ENCODE measurements at places on chromosomes 4 and X. TPM values are rescaled to one million over a fixed set of nuclear protein-coding genes. Genes with fewer than 3 reads are reported as not detected.
A peak's percentile ranks its signal among the peaks of the same experiment; 100 is the strongest.

Gene RNF212
- total RNA-seq, result 0.62 TPM

Gene FGF13
- 0.59 TPM for total RNA-seq

Gene CTAG2
- not detected for total RNA-seq

Gene CLDN22
- total RNA-seq, result not detected

Gene CLGN
- 91.1 TPM for total RNA-seq

Gene TET2
- total RNA-seq, result 15.4 TPM

Gene MSANTD1
- 0.45 TPM for total RNA-seq

Gene SULT1B1
- total RNA-seq, result 0.57 TPM

Gene PDLIM3
- 123 TPM for total RNA-seq

Gene BEX2
- 1.3 TPM for total RNA-seq

Gene DDX53
- not detected for total RNA-seq

Gene PRDM8
- total RNA-seq, result 1.0 TPM

Gene SSX1
- not detected for total RNA-seq

Gene SLC10A7
- 4.5 TPM for total RNA-seq

DNA sequence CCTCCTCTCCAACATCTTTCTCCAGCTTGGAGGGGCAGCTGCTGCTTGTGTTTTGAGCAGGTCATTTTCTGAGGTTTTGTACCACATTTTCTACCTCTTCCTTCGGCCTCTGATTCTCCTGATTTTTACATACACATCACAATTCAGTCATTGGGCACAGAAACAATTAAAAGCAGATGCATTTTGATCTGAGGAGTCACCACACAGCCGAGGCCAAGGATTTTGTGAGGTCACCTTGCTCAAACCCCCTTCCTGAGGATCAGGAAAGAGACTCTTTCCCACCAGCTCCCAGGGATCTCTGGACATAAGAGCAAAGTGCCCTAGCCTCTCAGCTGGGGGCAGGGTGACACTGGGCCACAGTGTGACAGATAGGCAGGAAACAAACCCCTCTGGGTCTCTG is 5.4 kb upstream of the FATE1 start:
- no peak for DNase-seq

DNA sequence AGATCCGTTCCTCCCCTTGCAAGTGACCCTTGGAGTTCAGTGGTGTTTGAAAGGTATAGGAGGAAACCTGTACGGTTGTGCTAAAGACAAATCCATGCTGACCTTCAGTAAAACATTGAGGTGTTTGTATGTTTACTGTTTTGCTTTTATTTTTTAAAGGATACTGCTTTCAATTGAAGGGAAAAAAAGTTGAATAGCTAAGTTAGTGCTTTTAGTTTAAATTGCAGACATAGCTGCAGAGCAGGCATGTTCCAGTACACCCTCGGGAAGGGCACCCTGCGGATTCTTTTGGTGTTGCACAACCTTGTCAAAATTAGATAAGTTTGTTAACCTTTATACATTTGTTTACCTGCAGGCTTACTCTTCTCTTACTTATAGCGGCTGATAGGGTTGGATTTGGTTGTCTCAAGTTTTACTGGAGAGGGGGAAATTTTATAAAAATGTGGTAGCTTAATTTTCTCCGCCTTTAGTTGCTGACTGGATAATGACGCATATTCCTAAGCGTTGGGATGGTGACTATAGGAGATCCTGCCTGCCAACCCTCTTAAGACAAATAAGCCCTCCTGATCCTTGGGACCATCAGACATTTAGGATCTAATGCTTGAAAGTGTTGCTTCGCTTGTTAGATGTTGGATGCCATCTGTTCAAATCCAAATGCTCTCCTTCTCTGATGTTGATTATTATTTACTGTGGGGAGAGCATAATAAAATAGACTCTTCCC is 2.0 kb downstream of the RAPGEF2 start:
- DNase-seq, result no peak

GRCh38 chrX:40298572-40299479 is 201.1 kb upstream of the BCOR start:
- no peak for DNase-seq

DNA sequence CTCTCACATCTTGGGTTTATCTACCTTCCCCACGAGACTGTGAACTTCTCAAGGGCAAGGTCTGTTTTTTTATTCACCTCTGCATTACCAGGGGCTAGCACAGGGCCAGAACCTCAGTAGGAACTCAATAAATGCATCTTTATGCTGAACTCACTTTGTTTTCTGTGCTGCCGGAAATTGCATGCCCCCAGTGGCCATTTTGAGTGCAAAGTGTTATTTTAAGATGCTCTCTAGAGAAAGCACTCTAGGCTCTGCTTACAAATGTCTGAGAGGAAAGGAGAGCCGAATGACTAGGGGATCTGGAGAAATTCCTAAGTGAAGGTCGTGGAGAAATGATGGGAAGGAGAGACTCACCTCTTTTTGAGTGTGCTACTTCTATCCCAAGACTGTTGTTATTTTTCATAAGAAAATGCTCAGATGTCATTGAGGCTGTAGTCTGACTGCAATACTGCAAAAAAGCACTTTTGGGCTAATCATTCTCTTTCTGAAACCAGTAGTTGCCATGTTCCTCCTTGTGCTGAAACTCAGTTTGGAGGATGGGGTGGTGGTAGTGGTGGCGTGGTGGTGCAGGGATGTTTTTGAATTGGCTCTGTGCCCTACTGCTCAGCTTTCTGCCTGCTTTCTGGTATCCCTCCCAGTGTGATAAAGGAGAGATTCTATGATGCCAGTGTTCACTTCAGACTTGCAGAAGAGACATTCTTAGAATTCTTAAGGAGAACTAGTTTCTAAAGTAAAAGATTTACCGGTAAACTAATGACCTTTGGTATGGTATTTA is 41.3 kb downstream of the DOCK11 start:
- DNase-seq, result no peak

DNA sequence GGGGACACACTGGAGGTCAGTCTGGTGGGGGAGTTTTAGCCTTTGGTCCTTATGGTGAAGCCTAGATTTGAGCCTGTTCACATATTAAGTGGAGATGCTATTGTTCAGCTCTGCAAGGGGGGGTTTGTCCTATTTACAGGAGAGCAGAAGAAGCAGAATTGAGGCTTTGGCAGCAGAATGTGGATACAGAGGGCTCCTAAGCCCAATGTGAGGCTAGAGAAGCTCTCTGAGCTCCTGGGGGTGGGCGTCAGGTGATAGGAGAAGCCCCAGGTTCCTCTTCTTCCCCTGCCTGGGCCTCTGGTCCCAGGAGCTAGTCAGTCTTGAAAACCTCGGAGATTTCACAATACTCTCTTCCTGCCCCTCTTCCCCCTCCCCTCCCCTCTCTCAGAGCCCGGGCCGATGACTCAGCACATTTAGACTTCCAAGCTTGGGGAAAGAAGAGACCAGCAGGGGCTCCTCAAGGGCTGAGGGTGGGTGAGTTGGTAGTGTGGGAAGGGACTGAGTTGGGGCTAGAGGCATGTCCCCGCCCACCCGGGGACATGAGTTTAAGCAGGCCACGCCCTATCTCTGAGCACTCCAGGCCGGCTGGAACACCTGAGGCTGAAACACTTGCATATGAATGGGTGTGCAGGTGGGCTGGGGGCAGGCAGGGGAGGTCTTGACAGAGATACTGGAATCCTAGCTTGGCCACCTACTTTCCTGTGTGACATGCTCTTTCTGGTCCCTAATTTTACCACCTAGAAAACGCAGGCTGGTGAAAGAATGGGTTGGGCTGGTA is 3.4 kb downstream of the TFE3 start:
- peak; percentile 64 for DNase-seq

- DNase-seq, result no peak
Measured at GRCh38 chr4:61070269-61070668, 129.9 kb upstream of the ADGRL3 start.

GRCh38 chrX:146241902-146242301 is 424.3 kb downstream of the SLITRK2 start:
- no peak for DNase-seq

- DNase-seq, result no peak
Measured at GRCh38 chr4:112063260-112063659, 82.0 kb upstream of the FAM241A start.

DNA sequence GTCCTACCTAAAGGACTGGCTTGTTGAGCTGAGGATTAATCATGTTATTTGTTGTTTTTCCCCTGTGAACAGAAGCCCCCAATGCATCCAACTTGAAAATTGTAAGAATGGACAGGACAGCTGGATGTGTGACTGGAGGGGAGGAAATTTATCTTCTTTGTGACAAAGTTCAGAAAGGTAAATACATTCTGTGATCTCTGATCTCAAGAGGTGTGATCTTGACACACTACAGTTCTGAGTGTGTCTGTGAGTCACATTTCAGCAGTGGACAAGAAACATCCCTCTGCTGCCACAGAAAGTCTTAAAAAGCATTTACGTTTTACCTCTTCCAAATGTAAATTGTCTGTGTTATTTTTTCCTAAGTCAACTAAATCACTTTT is 79.3 kb downstream of the NFKB1 start:
- no peak for DNase-seq

DNA sequence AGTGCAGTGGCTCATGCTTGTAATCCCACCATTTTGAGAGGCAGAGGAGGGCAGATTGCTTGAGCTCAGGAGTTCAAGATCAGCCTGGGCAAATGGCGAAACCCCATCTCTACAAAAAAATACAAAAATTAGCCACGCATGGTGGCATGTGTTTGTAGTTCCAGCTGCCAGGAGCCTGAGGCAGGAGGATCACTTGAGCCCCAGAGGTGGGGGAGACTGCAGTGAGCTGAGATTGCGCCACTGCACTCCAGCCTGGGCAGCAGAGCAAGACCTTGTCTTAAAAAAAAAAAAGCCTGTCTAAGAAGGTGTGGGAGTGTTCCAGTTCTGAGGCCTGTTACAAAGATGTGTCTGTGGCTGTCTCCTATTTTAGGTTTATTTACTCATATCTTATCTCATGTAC is 38.0 kb downstream of the PI4K2B start:
- DNase-seq, result no peak

GRCh38 chrX:120308558-120308957 is 2.7 kb downstream of the TMEM255A start:
- DNase-seq, result no peak

DNA sequence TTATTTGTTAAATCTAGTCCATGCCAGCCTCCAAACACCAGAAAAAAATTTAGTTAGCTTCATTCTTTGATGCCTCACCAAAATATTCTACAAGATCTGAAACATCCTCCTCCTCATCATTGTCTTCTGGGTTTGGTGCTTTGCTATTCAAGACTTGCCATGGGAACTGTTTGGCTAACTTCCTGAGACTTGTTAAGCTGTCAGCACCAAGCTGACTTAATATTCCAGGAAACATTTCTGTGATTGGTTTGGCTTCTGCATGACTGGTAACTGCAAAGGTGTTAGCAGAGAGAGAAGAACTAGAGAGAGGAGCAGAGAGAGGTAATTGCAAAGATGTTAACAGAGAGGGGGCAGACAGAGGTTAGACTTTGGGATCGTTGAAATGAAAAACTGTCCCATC is 101.3 kb downstream of the PALLD start:
- no peak for DNase-seq

Measured in left ventricle myocardium superior (tissue), 1 donor.